ENCODE measurements at places on chromosomes 1 and 21. TPM values are rescaled to one million over a fixed set of nuclear protein-coding genes. Genes with fewer than 3 reads are reported as not detected.

TRPM2 gene
- 1.7 TPM for total RNA-seq

DISP3 gene
- 0.29 TPM for total RNA-seq

E2F2 gene
- 6.5 TPM for total RNA-seq

HCRTR1 gene
- total RNA-seq: not detected

EXTL1 gene
- 0.07 TPM for total RNA-seq

BTBD8 gene
- total RNA-seq: 8.7 TPM

EYA3 gene
- total RNA-seq: 18.1 TPM

TNNI3K gene
- total RNA-seq: 0.69 TPM

ZBTB8A gene
- total RNA-seq: 4.4 TPM

FAM229A gene
- total RNA-seq: 1.7 TPM

KLF17 gene
- total RNA-seq: not detected

TLCD4 gene
- 5.4 TPM for total RNA-seq

SH2D5 gene
- total RNA-seq: 15.2 TPM

SPRR2B gene
- total RNA-seq: not detected

NASP gene
- total RNA-seq: 163 TPM

RORC gene
- not detected for total RNA-seq

S100A9 gene
- total RNA-seq: 88.6 TPM

LCE3A gene
- not detected for total RNA-seq

CYP4X1 gene
- total RNA-seq: not detected

DMBX1 gene
- total RNA-seq: not detected

FCRL1 gene
- total RNA-seq: not detected

AQP10 gene
- not detected for total RNA-seq

VSIG8 gene
- total RNA-seq: not detected

LGR6 gene
- not detected for total RNA-seq

ANKRD34A gene
- 0.14 TPM for total RNA-seq

DNASE2B gene
- total RNA-seq: not detected
